Endodermal cell (in vitro differentiated cells): ENCODE measurements at places on chromosomes 6 and 20. TPM values are rescaled to one million over a fixed set of nuclear protein-coding genes. Genes with fewer than 3 reads are reported as not detected.

GRCh38 chr6:13427801-13428582 is 59.4 kb downstream of the GFOD1 start:
- H3K36me3 ChIP-seq, result no peaks in the 10 kb centered on the region
- no peak overlapping the region for H3K27ac ChIP-seq
- DNase-seq, result peak; percentile 84
- H3K4me1 ChIP-seq, result peaks cover under 1% of the 10 kb centered on the region
- no peak overlapping the region for H3K4me3 ChIP-seq

- H3K27ac ChIP-seq, result no peak overlapping the region
- no peaks in the 10 kb centered on the region for H3K27me3 ChIP-seq
- H3K36me3 ChIP-seq, result no peaks in the 10 kb centered on the region
Observed at GRCh38 chr6:25987845-25988244, 25.2 kb downstream of the TRIM38 start.

GRCh38 chr6:90466154-90466940 is 120.5 kb downstream of the MAP3K7 start:
- H3K4me3 ChIP-seq, result no peak overlapping the region
- H3K4me1 ChIP-seq, result no peaks in the 10 kb centered on the region
- no peak for DNase-seq
- no peaks in the 10 kb centered on the region for H3K36me3 ChIP-seq

- no peaks in the 10 kb centered on the region for H3K4me1 ChIP-seq
- no peak overlapping the region for H3K4me3 ChIP-seq
- H3K36me3 ChIP-seq, result no peaks in the 10 kb centered on the region
- peaks cover 23% of the 10 kb centered on the region for H3K27me3 ChIP-seq
- H3K27ac ChIP-seq, result no peak overlapping the region
Observed at GRCh38 chr6:116883005-116883404, 6.0 kb downstream of the RFX6 start.

TMEM170B gene
- total RNA-seq, result 2.2 and 2.3 TPM in 2 replicates

DNA sequence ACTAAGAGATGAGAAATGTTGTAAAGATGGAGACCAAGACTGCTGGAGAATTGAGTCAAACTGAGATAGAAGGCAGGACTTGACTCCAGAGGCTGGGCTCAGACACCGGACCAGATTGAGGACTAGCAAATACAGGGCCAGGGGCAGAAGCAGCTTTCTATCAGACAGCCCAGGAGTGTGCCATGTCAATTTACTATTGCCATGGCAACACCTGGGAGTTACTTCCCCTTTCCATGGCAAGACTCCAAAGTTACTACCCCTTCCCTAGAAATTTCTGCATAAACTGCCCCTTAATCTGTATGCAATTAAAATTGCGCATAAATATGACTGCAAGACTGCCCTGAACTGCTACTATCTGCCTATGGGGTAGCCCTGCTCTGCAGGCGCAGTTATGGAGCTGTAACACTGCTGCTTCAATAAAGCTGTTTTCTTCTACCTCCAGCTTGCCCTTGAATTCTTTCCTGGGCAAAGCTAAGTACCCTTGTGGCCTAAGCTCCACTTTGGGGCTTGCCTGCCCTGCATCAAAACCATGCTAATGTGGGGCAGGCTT is 90.1 kb upstream of the EDN1 start:
- H3K27ac ChIP-seq, result no peak overlapping the region
- H3K4me3 ChIP-seq, result no peak overlapping the region
- no peaks in the 10 kb centered on the region for H3K36me3 ChIP-seq
- H3K4me1 ChIP-seq, result no peaks in the 10 kb centered on the region

GRCh38 chr20:33666293-33667244 is at the start of gene ACTL10:
Gene ACTL10 (plus strand): TSS chr20:33666943. CDS start chr20:33667498, 555 bp downstream.
- no peaks in the 10 kb centered on the region for H3K27me3 ChIP-seq
- no peak within 1 kb of the TSS for H3K27ac ChIP-seq
- peak within 1 kb of the TSS; percentile 60 for H3K4me3 ChIP-seq
- DNase-seq, result peak; percentile 97
- H3K4me1 ChIP-seq, result no peaks in the 10 kb centered on the region

GRCh38 chr20:63860325-63861051 is 810 bp upstream of the ABHD16B start:
- peaks cover 4% of the 10 kb centered on the region for H3K4me1 ChIP-seq
- H3K4me3 ChIP-seq, result no peak overlapping the region
- no peaks in the 10 kb centered on the region for H3K27me3 ChIP-seq
- DNase-seq, result peak; percentile 73

- no peak for DNase-seq
- no peaks in the 10 kb centered on the region for H3K27me3 ChIP-seq
- H3K4me3 ChIP-seq, result no peak overlapping the region
- peaks cover 5% of the 10 kb centered on the region for H3K4me1 ChIP-seq
- H3K36me3 ChIP-seq, result no peaks in the 10 kb centered on the region
Observed at GRCh38 chr20:48608756-48609155, 219.0 kb downstream of the PREX1 start.

RBM24 gene
- 13.6 and 15.2 TPM in 2 replicates for total RNA-seq

DNA sequence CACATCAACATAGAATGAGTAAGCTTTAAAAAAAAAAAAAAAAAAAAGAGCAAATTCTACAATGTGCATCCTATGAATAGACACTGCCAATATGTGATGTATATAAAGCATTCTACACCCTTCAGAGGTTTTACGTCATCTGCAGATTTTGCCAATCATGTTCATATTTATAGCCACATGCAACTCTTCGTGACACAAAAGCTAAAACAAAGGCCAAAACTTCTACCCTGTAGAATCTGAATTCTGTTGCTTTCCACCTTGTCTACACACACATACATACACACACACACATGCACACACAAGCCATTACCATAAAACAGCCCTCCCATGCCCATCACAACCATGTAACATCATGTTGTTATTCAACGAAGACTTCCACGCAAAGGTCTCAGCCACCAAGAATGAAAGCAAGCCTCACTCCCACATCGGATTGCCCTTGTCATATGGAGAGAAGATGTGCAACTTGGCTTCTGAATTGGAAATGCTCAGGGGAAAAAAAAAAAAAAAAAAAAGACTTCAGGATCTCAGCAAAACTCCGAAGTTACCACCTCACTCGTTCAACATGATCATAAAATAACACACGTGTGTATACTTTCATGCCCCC is 479.4 kb upstream of the JARID2 start:
- H3K36me3 ChIP-seq, result no peaks in the 10 kb centered on the region
- H3K4me1 ChIP-seq, result no peaks in the 10 kb centered on the region
- H3K27me3 ChIP-seq, result no peaks in the 10 kb centered on the region

ZSWIM1 gene
- total RNA-seq, result 10.7 and 11.6 TPM in 2 replicates
